ENCODE measurements at places on chromosomes 12 and 14.

DNA sequence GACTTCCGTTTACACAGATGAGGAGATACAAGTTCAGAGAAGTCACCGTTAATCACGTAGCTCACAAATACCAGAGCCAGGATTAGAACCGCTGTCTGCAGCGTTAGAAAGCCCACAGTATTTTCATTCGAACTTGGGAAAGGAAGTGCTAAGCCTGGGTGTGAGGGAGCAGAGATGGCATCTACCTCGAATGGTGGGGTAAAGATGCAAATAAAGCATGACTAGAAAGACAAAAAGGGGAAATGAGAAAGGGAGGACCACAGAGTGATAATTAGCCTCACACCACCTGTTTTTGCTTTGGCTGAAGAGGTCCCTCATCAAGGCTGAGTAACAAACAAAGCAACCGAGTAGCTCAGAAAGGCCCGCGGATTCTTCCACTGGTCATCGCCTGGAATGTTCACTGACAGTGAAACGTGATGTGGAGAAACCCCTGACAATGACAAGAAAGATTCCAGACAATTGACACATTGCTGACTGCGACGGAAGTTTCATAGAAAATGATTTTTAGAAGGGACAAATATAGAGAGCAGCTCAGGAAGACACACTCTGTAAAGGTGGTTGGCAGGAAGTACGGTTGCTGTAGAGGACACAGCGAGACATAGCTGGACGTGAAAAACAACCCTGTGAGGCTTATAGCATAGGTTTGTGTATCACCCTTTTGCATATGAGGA, 31.5 kb upstream of the BHLHE41 start:
- DNase-seq, result no peak

- DNase-seq, result no peak
These were observed 391.6 kb downstream of the TMEM121 start for GRCh38 chr14:105917933-105918436.

- DNase-seq, result no peak
These were observed 43.1 kb downstream of the TTC7B start for GRCh38 chr14:90773196-90773486.

- DNase-seq, result peak; percentile 70
These were observed 8.6 kb downstream of the SETD1B start for GRCh38 chr12:121812320-121812871.

- no peak for DNase-seq
These were observed 175.5 kb downstream of the MED13L start for GRCh38 chr12:116101991-116102390.

- DNase-seq, result no peak
These were observed 47.9 kb upstream of the NAV3 start for GRCh38 chr12:77782766-77783165.

- no peak for DNase-seq
These were observed 55.3 kb upstream of the ACSS3 start for GRCh38 chr12:81022531-81022930.

GRCh38 chr14:99996951-99997571, 68.2 kb upstream of the EVL start:
- DNase-seq, result no peak

DNA sequence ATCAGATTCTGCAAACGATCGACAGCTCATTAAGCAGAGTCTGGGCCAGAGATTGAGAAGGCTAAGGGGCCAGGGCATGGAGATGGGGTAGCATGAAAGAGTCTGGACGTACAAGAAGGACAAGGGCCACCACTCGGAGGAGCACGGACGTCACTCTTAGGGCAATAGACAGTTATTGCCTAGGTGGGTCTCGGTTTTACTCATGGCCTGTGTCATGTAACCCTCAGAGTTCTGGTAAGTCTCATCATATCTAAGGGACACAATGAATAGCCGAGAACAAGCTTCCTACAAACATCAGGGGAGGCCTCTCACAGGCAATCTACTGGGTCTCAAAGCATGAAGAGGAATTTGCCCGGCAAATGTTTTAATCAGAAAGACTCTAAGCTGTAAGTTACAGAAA, 30.4 kb upstream of the ITPK1 start:
- DNase-seq, result peak; percentile 30

GRCh38 chr14:87628780-87629179, 364.2 kb downstream of the GALC start:
- no peak for DNase-seq

DNA sequence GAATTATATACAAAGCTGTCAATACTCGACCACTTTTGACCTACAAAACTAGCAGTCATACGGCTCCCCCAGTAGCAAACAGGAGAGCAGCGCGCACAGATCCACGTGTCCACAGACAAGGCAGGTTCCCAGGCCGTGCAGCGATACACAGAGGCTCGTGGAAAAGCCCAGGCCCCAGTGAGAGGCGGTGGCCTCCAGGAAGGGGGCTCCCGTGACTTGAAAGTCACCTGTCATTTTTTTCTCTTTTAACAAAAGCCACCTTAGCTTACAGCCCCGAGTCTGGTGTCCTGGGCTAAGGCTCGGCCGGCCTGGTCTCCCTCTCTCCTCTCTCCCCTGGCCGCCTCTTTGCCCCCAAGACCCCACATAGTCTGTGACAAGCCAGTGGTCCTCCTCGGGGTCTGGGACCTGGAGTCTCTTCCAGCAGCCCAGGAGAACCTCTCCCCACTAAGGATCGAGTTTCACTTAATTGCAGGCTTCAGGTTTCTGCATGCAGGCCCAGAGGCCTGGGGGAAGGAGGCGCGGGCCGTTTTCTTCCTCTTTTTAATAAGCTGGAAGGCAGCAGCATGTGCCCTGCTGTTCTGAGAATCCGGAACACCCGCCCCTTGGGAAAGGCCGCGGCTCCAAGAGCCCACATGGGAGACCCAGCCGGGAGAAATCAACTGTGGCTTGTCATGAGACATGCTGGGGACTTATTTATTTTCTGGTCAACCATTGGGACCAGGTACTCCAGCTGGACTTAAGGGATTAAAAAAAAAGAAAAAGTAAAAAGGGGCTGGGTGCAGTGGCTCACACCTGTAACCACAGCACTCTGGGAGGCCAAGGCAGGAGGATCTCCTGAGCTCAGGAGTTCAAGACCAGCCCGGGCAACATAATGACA, 15.9 kb downstream of the NCOR2 start:
- DNase-seq, result no peak

- DNase-seq, result no peak
These were observed 70.9 kb upstream of the PIWIL1 start for GRCh38 chr12:130266751-130267150.

- DNase-seq, result no peak
These were observed 446.7 kb upstream of the TMEM132C start for GRCh38 chr12:127820271-127820670.

DNA sequence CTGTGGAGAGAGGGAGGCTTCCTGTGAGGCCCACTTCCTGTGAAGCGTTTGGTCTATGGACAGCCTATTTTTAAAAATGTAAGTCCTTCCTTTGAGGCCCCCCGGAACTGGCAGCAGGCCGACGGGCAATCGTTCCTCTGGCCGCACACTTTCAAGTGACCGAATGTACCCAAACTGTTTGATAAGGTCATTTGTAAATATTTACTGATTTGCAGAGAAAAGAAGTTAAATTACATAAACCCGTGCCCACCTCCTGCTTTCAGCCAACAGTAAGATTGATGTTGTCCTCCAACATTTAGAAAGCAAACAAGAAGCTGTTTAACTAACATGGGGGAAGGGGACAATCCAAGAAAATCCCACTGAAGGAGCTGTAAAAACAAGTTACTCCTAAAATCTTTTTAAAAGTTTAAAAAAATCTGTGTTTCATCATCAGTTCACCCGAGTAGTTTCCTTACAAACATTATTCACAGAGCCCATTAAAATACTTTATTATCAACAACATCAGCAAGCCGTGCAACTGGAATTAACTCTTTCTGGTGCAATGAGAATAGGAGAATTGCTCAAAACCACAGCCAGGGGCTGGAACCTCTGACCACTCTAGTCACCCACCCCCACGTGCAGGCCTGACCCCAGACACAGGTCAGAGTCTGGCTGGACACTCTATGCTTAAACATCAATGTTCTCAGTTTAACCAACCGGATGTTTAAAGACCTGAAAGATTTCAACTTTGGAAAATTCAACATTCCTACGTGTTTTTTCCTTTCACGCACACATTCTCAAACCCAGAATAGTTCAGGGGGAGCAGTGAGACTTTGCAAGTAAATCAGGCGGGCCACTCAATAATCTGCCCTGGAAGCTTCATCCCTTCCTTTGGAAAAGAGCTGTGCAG, 65.3 kb downstream of the FOXN3 start:
- peak; percentile 44 for DNase-seq

- no peak for DNase-seq
These were observed 148.4 kb downstream of the RPAP3 start for GRCh38 chr12:47557386-47557785.

GRCh38 chr14:36325853-36326252, 5.4 kb upstream of the MBIP start:
- no peak for DNase-seq

DNA sequence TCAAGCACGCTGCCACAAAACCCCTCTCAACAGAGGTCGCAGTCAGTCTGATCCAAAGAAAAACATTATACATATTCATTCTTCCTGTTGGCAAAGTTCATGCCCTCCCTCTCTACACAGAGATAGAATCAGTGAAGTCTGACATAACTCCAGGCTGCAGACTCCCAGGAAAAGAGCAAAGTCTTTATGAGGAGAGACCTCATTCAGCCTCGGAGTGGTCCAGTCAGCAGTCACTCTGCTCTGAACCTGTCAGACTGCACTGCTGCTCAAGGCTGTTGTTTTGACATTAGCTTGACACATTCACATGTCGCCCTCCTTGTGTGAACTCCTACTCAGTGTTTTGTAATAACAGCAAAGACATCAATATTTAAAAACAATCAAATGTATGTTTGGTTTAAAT, 241.2 kb upstream of the G2E3 start:
- DNase-seq, result no peak

DNA sequence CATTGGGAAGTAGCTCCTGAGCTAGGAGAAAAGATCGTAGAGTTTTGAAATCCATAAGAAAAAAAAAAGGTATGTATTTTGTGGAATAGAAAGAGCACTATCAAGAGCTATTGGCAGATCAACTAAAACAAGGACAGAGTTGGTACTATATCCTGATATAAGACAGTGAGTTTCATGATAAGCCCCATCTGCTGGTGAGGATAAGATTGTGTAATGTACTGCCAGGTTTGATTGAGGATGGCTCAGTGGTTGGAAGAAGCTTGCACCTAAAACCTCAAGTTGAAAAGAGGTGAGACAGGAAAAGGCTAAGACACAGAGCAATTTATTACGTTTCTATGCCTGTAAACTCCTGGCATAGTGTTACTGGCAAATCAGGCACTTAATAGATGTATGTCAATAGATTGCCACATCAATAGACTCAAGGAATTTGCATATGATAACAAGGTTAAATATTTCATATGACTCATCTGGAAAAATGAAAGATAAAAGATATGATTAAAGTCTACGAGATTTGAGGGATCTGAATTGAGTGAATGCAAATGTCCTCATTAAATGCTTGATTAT, 525.6 kb downstream of the FLRT2 start:
- no peak for DNase-seq

- DNase-seq, result no peak
These were observed 201.3 kb upstream of the PRMT8 start for GRCh38 chr12:3289702-3290101.

GRCh38 chr14:54929556-54929955, 26.9 kb upstream of the GCH1 start:
- no peak for DNase-seq

- no peak for DNase-seq
These were observed 271.6 kb downstream of the NPAS3 start for GRCh38 chr14:33210311-33210710.

DNA sequence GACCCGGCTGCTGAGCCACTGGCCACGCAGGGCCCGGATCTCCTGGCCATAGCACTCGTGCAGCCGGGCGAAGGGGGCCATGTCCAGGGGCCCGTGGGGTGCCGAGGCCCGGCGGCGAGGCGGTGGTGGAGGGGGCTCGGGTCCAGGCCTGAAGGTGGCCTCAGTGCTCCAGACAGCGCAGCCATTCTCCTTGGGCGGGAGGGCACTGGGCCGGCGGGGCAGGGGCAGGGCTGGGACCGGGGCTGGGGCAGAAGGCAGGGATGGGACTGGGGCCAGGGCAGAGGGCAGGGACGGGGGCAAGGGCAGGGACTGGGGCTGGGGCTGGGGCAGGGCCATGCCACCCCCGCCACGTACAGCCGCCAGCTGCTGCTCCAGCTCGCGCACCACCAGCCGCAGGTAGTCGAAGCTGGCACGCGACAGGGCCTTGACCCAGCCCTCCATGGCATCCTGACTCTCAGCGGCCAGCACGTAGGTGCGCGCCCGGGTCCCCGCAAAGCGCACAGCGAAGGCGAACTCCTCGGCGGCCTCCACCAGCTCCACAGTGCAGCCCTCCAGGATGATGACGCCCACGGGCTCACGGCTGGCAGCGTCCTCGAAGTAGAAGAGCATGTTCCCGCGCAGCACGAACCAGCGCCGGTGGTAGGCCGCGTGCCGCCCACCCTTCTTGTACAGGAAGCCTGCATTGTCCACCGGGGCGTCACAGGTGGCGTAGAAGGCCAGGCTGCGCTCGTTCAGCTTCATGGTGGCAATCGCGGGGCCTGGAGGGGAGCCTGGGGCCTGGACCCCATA, 6.0 kb downstream of the PHETA1 start:
- no peak for DNase-seq

GRCh38 chr12:132170094-132170636, 25.9 kb downstream of the NOC4L start:
- no peak for DNase-seq

DNA sequence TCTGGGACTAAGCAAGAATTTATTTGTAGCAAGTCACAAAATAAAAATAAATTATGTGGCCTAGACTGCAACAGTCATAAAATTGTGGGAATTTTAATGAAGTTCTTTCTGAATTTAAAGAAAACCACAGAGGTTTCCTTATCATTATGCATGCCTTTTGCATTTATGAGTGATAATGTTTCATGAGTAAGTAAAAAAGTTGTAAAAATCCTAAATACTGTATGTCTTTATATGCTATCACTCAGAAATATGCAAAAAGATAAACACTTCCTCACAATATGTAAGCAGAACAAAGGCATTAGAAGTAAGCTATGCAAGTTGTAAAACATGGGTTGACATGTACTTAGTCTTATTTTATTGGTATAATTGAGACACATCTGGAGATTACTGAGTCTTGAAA, 239.4 kb upstream of the PDE3A start:
- DNase-seq, result no peak

GRCh38 chr12:68138480-68138879, 21.1 kb downstream of the IFNG start:
- DNase-seq, result no peak
